ENCODE measurements at places on chromosomes 13 and 19.
A peak's percentile ranks its signal among the peaks of the same experiment; 100 is the strongest.

DNA sequence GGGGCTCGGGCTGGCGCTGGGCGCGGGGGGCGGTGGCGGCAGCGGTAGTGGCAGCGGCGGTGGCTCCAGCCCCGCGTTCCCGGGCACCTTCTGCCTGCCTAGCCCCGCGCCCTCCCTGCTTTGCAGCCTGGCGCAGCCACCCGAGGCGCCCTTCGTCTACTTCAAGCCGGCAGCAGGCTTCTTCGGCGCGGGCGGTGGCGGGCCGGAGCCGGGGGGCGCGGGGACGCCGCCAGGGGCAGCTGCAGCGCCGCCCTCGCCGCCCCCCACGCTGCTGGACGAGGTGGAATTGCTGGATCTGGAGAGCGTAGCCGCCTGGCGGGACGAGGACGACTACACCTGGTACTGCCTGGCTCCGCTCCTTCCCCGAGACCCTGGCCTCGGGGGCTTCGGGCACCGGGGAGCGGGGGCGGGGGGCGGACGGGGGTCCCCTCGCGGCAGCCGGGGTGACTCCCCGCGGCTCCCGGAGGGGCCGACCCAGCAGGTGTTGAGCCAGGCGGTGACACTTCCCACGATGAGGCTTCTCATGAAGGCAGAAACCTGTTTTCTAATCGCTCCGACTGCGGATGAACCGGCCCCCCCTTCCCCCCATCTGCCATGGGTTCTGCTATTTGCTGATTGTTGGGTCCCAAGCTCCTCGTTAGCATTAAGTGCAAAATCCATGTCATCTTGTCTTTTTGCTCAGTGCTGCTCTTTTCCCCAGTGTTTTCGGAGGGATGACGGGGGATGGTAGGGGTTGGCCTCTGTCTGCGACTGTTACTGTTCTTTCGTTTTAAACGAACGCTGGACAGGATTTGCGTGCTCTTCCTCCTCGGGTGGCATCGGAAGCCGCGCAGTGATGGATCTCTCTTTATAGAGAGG, 943 bp downstream of the SLAIN1 start:
- DNase-seq = peak; percentile 15

- DNase-seq = peak; percentile 76
These were observed 19.0 kb downstream of the AKT2 start for GRCh38 chr19:40266119-40266518.

- DNase-seq = no peak
These were observed 320.3 kb downstream of the DNAJC15 start for GRCh38 chr13:43343645-43344044.

DNA sequence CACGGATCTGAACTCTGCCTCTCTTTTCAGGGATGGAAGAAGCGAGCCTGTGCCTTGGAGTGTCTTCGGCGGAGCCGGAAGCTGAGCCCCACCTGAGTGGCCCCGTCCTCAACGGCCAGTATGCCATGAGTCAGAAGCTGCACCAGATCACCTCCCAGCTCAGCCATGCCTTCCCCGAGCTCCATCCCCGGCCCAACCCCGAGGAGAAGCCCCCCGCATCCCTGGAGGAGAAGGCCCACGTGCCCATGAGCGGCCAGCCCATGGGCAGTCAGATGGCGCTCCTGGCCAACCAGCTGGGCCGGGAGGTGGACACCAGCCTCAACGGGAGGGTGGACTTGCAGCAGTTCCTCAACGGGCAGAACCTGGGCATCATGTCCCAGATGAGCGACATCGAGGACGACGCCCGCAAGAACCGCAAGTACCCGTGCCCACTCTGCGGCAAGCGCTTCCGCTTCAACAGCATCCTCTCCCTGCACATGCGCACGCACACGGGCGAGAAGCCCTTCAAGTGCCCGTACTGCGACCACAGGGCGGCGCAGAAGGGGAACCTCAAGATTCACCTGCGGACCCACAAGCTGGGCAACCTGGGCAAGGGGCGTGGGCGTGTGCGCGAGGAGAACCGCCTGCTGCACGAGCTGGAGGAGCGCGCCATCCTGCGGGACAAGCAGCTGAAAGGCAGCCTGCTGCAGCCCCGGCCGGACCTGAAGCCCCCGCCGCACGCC, 71.5 kb downstream of the ZNF536 start:
- DNase-seq = no peak

DNA sequence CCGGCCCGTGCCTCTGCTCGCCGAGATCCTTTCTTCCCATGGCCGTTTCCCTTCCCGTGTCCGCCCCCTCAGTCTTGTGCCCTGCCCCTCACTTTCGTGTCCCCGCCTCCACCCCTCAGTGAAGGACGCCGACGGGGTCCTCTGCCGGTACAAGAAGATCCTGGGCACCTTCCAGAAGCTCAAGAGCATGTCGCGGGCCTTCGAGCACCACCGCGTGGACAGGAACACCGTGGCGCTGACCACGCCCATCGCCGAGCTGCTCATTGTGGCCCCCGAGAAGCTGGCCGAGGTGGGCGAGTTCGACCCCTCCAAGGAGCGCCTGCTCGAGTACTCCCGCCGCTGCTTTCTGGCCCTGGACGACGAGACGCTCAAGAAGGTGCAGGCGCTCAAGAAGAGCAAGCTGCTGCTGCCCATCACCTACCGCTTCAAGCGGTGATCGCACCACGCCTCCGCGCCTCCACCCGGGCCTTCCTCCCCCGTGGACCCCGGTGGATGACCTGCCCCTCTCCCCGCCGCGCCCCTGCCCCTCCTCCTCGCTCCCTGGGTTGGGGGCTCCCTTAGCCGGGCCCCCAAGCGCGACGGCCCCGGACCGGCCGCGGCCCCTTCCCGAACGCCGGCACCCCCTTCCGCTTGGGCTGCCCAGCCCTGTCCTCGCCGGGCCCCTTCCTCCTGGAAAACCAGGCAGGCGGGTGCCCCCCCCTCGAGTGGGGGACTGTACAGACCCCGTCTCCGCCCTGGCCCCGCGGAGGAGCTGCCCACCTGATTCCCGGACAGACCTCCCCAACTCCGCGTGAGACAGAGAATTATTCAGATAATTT, 2.3 kb upstream of the U2AF2 start:
- DNase-seq = peak; percentile 45

DNA sequence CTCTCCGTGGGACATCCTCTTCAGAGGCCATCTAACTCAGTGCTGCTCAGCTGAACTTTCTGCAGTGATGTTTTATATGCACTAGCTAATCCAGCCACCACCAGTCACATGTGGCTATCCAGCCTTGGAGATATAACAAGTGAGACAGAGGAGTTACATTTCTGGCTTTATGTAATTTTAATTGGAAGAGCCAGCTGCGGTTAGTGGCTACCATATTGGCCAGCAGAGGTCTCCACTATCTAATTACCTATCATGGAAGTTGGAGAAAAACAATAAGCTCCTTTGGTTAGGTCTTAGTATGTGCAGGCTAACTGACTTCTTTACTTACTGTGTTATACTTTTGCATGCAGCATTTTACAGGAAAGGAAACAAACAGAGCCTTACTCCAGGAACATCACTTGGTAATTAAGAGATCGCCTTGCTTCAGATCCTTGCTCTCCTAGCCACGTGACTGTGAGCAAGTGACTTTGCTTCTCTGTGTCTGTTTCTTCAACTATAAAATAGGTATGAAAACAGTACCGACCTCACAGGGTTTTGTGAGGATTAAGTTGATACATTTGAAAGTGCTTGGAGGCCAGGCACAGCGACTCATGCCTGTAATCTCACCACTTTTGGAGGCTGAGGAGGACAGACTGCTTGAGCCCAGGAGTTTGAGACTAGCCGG, 1.6 kb upstream of the KLK10 start:
- peak; percentile 13 for DNase-seq

DNA sequence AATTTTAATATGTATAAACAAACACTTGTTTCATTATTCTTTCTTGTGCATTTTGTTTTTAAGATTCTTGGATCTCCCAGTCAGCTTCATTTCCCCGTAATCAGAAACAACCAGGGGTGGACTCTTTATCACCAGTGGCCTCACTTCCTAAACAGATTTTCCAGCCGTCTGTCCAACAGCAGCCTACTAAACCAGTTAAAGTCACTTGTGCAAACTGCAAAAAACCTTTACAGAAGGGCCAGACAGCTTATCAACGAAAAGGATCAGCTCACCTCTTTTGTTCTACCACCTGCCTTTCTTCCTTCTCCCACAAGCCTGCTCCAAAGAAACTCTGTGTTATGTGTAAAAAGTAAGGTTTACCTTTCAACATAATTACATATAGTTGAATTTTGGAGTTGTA, 44.3 kb downstream of the ZMYM2 start:
- DNase-seq = no peak

- DNase-seq = no peak
These were observed 41.7 kb upstream of the MAP3K10 start for GRCh38 chr19:40149501-40149900.
